ENCODE measurements at places on chromosomes 4 and X.

- DNase-seq: no peak
Observed at GRCh38 chrX:73447311-73447794, 500 bp downstream of the CDX4 start.

- no peak for DNase-seq
Observed at GRCh38 chr4:6839579-6839978, 57.1 kb downstream of the KIAA0232 start.

GRCh38 chr4:139493176-139493575 is 39.3 kb downstream of the RAB33B start:
- DNase-seq: no peak

DNA sequence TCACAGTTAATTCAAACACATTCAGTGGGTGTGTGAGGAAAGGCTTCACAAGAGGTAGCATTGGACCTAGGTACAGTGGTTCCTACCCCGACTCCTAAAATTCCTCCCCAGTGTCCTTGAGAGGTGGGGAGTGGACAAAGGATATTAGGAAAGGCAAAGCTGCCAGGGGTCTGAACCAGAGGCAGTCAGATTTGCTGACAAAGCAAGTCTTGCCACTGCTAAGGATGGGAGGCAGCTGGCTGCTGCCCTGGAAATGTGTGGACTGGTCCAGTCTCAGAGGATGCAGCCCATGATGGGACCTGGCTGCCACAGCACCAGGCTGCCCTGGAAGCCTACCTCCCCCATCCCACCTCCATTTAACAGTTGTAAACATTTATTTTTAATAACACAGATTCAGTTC is 4.1 kb upstream of the PHF8 start:
- no peak for DNase-seq

GRCh38 chr4:38050560-38051350 is 90.6 kb downstream of the PTTG2 start:
- no peak for DNase-seq

GRCh38 chr4:41514169-41514568 is 23.8 kb upstream of the LIMCH1 start:
- no peak for DNase-seq

All from stimulated activated CD4-positive, alpha-beta T cell treated with anti-CD3 and anti-CD28 coated beads, Interleukin-12 subunit alpha, Interleukin-12 subunit beta, amount 100 ng/mL, for 48 hours (primary cell).